ENCODE measurements at places on chromosomes 12 and 14. TPM values are rescaled to one million over a fixed set of nuclear protein-coding genes. Genes with fewer than 3 reads are reported as not detected.

DNA sequence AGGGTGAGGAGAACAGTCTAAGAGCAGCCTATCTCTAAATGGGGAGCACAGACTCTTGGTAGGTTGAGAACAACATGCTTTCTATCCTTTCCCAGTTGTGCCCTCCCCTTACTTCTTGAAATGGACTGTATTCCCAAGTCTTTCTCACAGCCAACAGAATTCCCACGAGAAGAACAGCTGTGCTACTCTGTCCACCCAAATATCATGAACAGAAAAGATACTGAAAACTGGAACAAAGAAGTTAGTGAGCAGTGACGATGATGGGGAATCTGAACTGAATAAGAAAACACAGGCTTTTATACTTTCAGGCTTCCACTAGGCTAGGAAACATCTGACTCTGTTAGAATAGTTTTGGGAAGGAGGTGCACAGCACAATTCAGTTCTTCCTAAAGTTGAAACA, 3.4 kb downstream of the NACA start:
- no peak for DNase-seq

DNA sequence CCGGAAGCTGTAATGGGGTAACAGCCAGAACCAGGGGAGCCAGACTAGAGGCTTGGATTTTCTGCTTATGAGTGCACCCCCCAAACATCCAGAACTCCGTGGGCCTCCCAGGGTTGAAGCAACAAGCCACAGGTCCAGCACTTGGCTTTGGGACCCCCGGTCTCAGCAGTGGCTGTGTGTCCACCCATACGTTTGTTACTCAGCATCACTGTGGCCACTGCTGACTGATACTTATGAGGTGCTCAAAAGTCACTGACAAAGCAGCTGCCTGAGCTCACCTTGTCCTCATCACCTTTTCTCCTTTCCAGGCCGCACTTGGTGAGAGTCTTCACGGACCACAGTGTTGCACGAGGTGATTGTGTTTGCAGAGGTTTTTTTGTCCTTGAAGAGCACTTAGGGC, 145.6 kb upstream of the RFLNA start:
- DNase-seq = no peak

Gene GALNT16
- 2.4 TPM for total RNA-seq

- no peak for DNase-seq
These were observed 6.1 kb upstream of the CD9 start for GRCh38 chr12:6193853-6194815.

Gene GPR137C
- total RNA-seq = 0.26 TPM
